ENCODE measurements at places on chromosomes 3 and 15. TPM values are rescaled to one million over a fixed set of nuclear protein-coding genes. Genes with fewer than 3 reads are reported as not detected.

Gene GNB5
- 38.5 TPM for total RNA-seq

- DNase-seq, result no peak
These were observed 34.5 kb upstream of the NR2E3 start for GRCh38 chr15:71775856-71776255.

DNA sequence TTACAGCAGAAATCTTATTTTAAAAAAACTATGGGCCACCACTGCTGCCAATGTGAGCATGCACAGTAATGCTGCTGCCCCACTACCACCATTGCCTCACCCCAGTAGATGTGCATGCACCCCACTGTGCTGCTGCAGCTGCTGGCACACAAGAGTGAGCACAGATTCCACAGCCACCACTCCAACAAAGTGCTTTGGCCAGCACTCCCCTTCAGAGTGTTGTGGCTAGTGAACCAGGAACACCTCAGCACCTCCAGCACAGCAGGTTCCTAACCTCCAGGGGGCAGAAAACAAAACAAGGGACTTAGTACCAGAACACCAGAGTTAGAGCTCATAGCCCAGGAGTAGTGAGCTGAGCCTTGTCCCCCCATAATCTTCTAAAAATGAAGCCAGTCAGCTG, 629.6 kb downstream of the PYDC2 start:
- DNase-seq, result no peak

DNA sequence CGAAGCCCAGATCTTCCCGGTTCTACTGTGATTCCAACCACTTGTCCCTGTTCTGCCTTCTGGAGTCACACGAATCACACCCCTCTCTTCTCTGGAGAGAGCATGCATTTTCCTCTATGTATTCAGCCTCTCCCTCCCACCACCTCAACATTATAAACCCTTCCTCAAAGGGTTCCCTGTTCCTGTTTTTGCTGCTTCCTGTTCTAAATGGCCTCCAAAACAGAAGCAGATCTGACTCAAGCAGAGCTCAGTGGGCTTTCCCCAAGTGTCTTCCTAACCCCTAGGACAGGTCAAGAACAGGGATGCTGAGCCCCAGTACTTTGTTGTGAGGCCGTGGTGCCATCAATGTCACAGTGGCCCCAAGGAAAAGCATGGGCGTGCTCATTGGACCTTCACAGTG, 75.7 kb upstream of the ARNT2 start:
- no peak for DNase-seq

Gene CCNDBP1
- 60.1 TPM for total RNA-seq

DNA sequence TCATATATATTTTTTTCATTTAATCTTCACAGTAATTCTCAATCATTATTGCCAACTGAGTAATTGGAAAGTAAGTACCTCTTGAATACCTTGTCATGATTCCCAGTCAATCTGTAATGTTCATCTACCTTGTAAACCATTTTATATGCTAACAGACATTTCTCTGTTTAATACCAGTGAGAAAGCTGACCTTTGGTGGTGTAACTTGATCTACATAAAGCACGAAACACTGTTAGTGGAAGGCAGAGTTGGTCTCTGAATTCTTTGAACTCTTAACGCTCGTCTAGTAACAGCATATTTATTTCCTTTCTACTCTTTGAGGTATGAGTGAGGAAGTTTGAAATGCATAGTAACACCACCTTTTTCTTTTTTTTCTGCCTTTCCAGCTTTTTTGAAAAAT, 59.5 kb downstream of the SLC25A26 start:
- DNase-seq, result no peak

DNA sequence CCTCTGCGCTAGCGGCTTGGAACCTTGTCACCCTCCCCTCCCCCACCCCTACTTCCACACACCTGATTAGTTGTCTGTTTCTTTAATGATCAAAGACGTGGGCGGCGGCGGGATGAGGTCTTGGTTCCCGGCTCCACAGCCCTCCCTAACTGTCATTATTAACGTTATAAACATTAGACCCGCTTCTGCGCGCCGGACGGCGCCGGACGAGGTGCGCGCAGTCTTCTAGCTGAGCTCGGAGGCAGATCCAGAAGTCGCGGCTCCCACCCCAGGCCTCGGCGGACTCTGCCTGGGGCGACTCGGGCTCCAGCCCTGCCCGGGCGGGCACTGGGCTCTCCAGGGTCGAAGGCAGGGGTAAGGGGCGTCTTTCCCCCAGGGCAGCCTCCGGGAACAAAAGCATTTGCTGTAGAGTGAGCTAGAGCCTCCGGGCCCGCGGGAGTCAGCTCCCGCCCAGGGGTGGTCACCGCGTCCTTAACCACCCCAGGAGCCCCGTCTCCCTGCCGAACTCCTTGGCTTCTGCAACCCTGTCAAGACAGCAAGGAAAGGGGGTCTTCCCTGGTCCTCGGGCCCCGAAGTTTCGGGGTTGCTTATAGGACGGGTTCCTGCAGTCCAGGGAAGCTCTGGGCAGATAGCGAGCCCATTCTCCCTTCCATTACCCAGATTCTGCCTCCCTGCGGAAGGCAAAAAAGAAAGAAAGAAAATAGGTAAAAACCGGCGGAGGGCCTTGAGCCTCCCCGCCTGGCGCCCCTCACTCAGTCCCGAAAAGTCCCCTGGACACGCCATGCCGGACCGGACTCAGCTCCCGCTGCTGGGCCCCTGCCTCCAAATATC, 2.2 kb upstream of the ISLR2 start:
- DNase-seq, result no peak

All from right atrium auricular region (tissue), 2 donors.